B cell (primary cell): ENCODE measurements at places on chromosomes 16 and 17.

DNA sequence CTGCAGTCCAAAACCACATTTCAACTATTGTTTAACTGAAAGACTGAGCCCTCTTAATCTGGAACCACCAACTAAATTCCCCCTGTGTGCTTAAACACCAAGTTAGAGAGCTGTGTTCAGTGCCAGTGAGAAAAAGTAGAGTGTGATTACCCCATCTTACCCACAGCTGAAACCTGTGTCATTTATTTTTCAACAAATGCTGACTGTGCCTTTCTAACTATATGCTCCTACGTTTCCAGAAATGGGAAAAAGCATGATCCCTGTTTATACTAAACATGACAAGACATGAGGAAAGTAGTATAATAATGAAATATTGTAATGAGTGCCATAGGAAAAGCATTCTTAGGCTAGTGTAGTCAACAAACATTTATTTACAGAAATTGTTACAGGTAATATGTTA is 7.4 kb upstream of the TOX3 start:
- DNase-seq = no peak

GRCh38 chr16:61471737-61472136 is 564.5 kb downstream of the CDH8 start:
- no peak for DNase-seq

GRCh38 chr16:72022127-72022526 is 13.6 kb downstream of the DHODH start:
- DNase-seq = no peak

- DNase-seq = peak; percentile 89
Measured at GRCh38 chr16:28192806-28193529, 18.8 kb downstream of the XPO6 start.

GRCh38 chr16:54219709-54220108 is 66.9 kb downstream of the IRX3 start:
- DNase-seq = no peak

- DNase-seq = no peak
Measured at GRCh38 chr17:28684963-28685362, 23.0 kb downstream of the SUPT6H start.

DNA sequence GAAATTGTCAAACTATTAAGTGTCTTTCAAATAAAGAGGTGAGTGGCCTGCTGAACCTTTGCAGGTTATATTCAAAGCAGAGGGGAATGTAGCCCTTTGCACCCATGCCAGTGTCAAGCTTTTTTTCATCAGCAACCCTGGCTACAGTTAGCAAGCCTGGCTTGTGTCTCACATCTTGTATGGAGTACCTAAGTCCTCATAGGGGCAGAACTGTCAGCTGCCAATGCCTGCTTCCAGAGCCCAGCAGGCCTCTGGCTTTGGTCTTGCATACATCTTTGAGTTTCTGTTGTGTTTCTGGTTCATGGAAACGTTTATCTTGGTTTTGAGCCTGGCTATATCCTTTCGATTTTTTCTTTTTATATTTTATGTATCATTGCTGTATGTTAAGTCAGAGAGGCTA is 26.8 kb downstream of the REXO5 start:
- no peak for DNase-seq

DNA sequence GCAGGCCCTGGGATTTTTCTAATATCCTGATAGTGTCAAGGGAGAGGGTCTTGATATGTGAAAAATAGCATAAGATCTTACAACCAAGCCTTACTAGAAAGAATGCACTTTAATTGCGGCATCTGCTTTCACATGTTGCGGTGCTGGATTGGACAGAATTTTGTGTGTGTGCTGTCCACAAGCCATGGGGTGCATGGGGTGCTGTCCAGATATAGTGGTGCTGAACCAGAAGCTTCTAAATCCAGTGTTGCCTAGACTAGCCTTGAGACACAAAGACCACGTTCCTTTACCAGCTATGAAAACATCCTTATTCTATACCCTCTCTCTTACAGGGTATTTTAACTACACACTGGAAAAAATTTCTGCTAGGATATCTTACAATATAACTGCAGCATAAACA is 244.0 kb downstream of the TMEM114 start:
- no peak for DNase-seq

DNA sequence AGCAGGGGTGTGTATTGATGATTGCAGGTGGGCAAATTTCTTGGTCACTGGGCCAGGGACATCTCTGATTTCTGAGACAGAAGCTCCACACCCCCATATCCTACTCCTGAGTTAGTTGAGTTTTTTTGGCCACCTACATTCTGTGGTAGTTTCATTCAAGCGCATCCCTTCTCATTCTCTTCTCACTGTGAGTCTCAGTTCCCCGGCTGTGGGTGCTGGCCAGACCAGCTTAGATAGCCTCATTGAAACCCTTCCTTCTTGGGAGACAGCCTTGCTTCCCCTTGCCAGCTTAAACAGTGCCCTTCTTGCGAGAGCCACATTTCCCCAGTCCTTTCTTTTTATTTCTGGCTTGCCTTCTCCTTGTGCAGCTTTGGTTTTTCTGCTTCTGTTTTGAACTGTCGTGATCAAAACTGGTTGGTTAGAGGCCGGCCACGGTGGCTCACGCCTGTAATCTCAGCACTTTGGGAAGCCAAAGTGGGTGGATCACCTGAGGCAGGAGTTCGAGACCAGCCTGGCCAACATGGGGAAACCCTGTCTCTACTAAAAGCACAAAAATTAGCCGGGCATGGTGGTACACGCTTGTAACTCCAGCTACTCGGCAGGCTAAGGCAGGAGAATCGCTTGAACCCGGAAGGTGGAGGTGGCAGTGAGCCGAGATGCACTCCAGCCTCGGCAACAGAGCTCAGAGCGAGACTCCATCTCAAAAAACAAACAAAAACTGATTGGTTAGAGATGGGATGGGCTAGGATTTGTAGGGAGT is 2.8 kb downstream of the GPT2 start:
- no peak for DNase-seq

- DNase-seq = peak; percentile 82
Measured at GRCh38 chr17:46770818-46771560, 47.5 kb downstream of the WNT3 start.

- DNase-seq = no peak
Measured at GRCh38 chr17:28471531-28472342, 1.7 kb upstream of the SLC13A2 start.

- peak; percentile 91 for DNase-seq
Measured at GRCh38 chr17:7383742-7384488, 3.0 kb downstream of the TNK1 start.

- DNase-seq = no peak
Measured at GRCh38 chr17:50890675-50891516, 24.7 kb upstream of the TOB1 start.

- no peak for DNase-seq
Measured at GRCh38 chr17:74282587-74283370, 8.7 kb downstream of the DNAI2 start.

DNA sequence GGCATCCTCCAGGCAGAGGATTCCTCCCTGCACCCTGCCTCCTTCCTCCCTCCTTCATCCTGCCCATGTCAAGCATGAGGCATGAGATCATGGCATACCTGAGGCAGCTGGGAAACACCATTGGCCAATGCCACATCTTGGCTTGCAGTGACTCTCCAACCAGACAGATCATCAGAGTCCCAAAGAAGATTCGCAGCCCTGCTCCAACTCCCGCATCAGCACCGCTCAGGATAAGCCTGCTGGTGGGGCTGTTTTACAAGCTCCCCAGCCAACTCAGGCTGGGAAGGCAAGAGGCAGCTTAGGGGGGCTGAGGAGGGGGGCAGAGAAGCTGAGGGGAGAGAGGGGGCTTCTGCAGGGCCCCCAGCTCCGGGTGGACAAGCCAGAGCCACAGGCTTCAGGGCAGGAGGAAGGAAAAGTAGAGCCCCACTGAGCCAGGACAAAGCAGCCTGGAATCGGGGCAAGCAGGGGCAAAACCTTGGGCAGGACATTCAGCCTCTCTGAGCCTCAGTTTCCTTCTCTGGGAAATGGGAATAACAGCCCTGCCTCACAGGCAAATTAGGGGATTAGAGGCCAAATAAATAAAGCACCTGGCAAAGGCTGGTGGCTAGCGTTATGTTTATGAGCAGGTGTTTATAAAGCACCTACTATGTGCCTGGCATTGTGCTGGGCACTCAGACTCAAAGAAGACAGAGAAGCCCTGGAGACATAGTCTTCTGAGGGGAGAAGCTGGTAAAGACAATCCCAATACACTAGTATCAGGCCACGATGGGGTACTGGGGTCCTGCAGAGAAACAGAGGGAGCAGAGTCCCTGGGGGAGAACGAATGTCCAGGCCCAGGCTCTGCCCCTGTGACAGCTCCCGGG is 88.1 kb downstream of the GOSR1 start:
- no peak for DNase-seq

GRCh38 chr17:48215583-48216139 is 108.1 kb downstream of the SNX11 start:
- DNase-seq = no peak

GRCh38 chr16:59859676-59860402 is 1125.7 kb upstream of the GOT2 start:
- no peak for DNase-seq

- DNase-seq = peak; percentile 32
Measured at GRCh38 chr16:72561-73548, at the start of gene RHBDF1. RHBDF1 (minus strand) TSS chr16:72631; CDS start chr16:65015, 7,616 bp downstream.

GRCh38 chr16:2954656-2955381 is 9.3 kb upstream of the KREMEN2 start:
- DNase-seq = no peak

DNA sequence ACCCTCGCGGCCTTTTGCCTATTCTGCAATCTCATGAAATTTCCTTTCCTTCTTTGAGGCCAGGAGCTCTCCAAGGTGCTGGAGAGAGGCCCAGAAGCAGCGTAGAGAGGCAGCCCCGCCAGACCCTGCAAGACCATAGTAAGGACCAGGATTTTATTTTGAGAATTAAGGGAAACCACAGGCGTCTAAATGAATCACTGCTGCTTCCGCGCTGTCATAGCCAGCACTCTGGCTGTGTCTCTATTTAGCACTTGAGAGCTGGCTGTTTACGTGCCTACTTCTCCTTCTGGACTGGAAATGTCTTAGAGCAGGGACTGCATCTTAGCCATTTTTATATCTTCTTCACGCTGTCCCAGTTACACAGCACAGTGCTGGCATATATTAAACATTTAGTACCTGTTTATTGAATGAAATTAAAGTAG is 37.6 kb upstream of the PIRT start:
- no peak for DNase-seq

DNA sequence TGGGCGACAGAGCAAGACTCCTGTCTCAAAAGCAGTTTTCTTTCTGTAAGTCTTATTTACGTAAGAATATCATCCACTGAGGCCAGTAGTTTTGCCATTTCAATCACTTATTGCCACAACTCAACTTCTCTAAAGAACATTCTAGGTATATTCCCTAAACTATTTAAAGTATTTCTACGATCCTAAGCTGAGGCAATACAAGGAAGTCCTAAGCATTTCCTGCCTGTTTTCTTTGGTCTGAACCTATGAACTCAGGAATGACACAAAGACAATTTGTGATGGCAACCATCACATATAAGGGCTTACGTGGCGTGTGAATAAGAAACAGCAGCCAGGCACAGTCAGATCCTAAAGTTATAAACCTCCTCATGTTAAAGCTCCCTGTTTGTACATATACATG is 14.2 kb downstream of the USP36 start:
- DNase-seq = no peak

DNA sequence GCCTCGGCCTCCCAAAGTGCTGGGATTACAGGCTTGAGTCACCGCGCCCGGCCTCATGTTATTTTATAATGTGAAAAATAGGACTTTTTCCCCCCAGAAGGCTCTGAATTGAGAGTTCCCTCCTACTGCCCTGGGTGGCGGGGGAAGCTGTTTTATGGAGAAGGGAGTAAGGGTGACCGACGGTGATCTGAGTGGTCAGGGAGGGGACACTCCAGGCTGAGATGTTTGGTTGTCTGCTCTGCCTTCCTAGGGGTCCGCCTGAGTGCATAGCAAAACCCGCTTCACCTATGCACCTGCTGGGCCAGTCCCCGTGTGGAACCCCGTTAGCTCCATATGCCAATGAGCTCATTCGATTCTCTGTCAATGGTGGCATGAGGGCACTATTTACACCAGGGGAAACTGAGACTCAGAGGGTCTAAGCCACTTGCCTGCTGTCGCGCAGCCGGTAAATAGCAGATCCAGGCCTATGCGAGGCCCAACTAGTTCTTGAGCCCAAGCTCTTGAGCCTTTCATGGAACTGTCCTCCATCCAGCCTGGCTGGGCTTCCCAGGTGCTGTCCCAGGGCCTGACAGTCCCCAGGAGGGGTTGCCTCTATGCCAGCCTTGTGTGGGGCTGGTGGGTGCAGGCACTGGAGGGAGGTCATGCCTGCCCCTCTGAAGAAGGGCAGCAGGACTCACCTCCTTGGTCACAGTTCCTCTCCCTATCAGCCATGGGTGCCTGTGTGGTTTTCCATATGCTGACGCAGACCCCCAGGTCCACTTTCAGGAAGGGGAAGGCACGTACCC is 1.7 kb upstream of the GJD3 start:
- DNase-seq = no peak

DNA sequence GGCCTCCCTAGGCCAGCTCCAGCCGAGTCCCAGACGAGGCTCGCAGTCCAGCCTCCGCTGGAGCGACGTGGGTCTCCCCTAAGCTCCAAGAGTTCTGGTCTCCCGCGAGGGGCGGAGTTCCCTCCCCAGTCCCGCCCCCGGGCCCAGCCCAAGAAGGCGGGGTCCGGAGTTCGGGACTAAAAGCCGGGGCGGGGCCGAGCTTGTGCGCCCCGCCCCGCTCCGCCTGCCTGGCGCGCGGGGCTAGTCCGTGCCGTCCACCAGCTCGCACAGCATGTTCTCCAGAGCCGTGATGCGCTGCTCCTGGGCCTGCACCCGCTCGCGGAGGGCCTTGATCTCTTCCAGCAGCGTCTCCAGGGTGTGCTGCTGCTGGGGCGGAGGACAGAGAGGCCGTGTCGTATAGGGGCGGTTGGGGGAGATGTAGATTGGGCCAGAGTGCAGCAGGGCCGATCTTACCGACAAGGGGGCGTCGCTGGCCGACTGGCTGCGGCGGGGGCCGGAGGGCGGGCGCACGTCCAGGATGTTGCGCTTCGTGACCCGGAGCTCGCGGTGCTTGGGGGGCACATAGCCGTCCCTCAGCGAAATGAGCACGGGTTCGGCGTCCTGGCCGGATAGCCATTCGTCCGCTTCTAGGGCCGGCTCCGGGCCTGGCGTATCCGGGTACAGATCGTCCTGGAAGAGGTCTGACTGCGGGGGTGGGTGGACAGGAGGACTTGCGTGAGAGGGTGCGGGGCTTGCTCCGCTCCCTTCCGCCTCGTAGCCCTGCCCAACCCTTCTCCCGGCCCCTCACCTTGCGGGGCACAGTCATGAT is 7.0 kb downstream of the CORO6 start:
- peak; percentile 87 for DNase-seq

- DNase-seq = no peak
Measured at GRCh38 chr16:58828901-58829545, 94.9 kb upstream of the GOT2 start.

- no peak for DNase-seq
Measured at GRCh38 chr17:10077561-10078299, 120.7 kb downstream of the GAS7 start.

DNA sequence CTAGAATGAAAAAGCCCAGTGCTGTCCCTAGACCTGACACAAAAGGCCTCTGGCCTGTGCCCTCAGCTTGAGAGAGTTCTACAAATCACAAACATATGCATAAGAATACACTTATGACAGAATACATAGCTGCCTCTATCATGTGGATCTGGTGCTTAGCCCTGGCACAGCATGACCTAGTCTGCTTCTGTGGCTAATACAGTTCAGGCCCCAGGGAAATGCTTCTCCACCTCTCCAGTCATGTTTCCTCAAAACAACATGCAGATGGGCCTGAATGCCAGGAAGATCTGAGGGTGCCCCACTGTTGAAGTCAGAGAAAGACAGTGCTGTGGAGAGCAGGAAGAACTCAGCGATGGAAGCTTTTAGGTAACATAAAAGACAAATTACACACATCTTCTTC is 231.9 kb upstream of the SALL1 start:
- no peak for DNase-seq

- no peak for DNase-seq
Measured at GRCh38 chr17:40871316-40871715, 4.3 kb upstream of the KRT12 start.
